CD4-positive, alpha-beta T cell (primary cell): ENCODE measurements at places on chromosomes 3 and 15. TPM values are rescaled to one million over a fixed set of nuclear protein-coding genes. Genes with fewer than 3 reads are reported as not detected.

Gene HACD2
- 13.3 TPM for total RNA-seq

Gene ABHD6
- total RNA-seq, result 0.71 TPM

Gene CPN2
- not detected for total RNA-seq

Gene FOXB1
- 0.19 TPM for total RNA-seq

Gene NXPE3
- total RNA-seq, result 37.4 TPM

Gene GPR27
- 1.1 TPM for total RNA-seq

Gene ARPP19
- total RNA-seq, result 146 TPM

Gene TTBK2
- total RNA-seq, result 17.5 TPM

Gene ARNT2
- not detected for total RNA-seq

Gene TGM4
- not detected for total RNA-seq

Gene CADPS
- total RNA-seq, result not detected

Gene GP5
- 3.3 TPM for total RNA-seq

Gene LDHAL6B
- not detected for total RNA-seq

Gene NR2E3
- total RNA-seq, result not detected

Gene FAM3D
- not detected for total RNA-seq

Gene C2CD4A
- total RNA-seq, result 0.34 TPM

Gene LINGO1
- total RNA-seq, result not detected

Gene SLC28A2
- total RNA-seq, result not detected

Gene KCNH8
- total RNA-seq, result not detected

Gene PAQR5
- total RNA-seq, result not detected

Gene TRH
- total RNA-seq, result not detected

Gene POLQ
- 0.17 TPM for total RNA-seq

Gene FBXW12
- not detected for total RNA-seq

Gene PEX11A
- total RNA-seq, result 0.22 TPM

Gene ACSBG1
- 0.22 TPM for total RNA-seq

Gene SLC6A1
- total RNA-seq, result not detected

Gene FGF12
- total RNA-seq, result not detected

Gene DNAJA4
- 48.5 TPM for total RNA-seq

Gene GNAT1
- 0.28 TPM for total RNA-seq

Gene PLSCR4
- total RNA-seq, result not detected

Gene CHDH
- 0.60 TPM for total RNA-seq

Gene GTF2A2
- total RNA-seq, result 44.6 TPM

Gene PPP1R14D
- total RNA-seq, result not detected

Gene CHRM5
- total RNA-seq, result not detected

Gene STX19
- not detected for total RNA-seq

Gene NR1I2
- total RNA-seq, result not detected

Gene FILIP1L
- total RNA-seq, result 0.28 TPM

Gene LRRC49
- 0.49 TPM for total RNA-seq

Gene ATP13A4
- 0.98 TPM for total RNA-seq

Gene UBAP1L
- 7.2 TPM for total RNA-seq

Gene LSAMP
- total RNA-seq, result not detected

Gene REC114
- total RNA-seq, result not detected

Gene TMEM108
- total RNA-seq, result not detected

Gene UPK1B
- not detected for total RNA-seq

Gene RBP2
- not detected for total RNA-seq

Gene SI
- total RNA-seq, result not detected

Gene CHRNA7
- total RNA-seq, result not detected

Gene HRG
- not detected for total RNA-seq

Gene GOLGA8T
- not detected for total RNA-seq

Gene DZIP1L
- not detected for total RNA-seq

Gene ST8SIA2
- total RNA-seq, result not detected

Gene ZPLD1
- not detected for total RNA-seq

Gene NEO1
- 8.0 TPM for total RNA-seq
